ENCODE measurements at places on chromosomes 4 and X.

DNA sequence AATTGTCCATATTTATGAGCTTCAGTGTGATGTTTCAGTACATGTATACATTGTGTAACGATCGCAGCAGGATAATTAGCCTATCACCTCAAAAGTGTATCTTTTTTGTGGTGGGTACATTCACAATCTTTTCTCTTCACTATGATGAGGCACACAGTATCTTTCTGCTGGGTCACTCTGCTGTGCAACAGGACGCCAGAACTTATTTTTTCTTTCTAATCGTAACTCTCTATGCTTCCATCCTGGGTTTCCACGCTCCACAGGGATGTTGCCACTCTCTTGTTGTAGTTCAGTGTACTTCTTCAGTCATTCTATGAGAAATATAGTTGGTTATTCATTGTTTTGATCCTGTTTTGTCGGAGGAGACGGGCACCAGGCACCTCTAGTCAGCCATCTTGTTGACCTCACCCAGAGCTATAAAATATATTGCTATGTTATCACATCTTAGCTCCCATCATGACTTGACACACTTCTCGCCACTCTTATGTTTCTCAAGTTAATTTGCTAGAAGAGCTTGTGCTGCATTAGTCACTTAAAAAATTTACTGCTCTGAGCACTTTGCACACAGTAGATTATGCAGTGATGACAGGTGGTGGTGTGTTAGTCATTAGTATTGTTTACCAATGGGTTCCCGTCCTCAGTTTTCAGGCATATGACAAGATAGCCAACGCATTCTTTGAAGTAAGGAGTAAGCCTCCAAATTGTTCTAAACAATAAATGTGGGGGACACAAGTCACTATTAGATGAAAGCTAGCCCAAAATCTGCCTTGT is 1002.7 kb upstream of the PCDH7 start:
- H3K36me3 ChIP-seq: no peaks in the 10 kb centered on the region
- no peak overlapping the region for H3K4me3 ChIP-seq
- DNase-seq: no peak
- no peaks in the 10 kb centered on the region for H3K27me3 ChIP-seq
- no peaks in the 10 kb centered on the region for H3K4me1 ChIP-seq

DNA sequence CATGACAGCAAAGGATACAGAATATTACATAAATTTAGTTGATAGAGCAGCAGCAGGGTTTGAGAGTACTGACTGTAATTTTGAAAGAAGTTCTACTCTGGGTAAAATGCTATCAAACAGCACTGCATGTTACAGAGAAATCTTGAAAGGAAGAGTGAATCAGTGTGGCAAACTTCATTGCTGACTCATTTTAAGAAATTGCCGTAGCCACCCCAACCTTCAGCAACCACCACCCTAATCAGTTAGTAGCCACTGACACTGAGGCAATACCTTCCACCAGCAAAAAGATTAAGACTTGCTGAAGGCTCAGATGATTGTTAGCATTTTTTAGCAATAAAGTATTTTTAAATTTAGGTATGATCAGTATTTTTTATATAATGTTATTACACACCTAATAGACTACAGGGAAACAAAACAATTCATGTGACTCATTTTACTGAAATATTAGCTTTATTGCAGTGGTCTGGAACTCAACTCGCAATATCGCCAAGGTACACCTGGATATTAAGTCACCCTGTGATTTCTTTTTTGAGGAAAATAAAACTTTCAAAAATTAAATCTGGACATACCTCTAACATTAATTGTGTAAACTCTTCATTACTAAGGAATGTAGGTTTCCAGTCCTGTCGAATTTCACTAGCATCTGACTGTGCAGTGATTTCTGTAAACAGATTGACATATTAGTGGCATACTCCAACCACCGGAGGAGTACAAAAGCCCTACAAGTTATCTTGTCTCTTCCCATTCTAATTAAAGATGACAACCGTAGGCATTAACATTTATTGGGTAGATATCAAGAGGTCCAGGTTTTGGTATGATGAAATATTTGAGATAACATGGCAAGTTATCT is 71.1 kb downstream of the CLOCK start:
- no peak overlapping the region for H3K27ac ChIP-seq
- H3K4me1 ChIP-seq: no peaks in the 10 kb centered on the region
- peaks cover 30% of the 10 kb centered on the region for H3K36me3 ChIP-seq
- H3K27me3 ChIP-seq: no peaks in the 10 kb centered on the region

- H3K36me3 ChIP-seq: no peaks in the 10 kb centered on the region
- H3K27ac ChIP-seq: no peak overlapping the region
- no peak for DNase-seq
- H3K27me3 ChIP-seq: no peaks in the 10 kb centered on the region
- no peaks in the 10 kb centered on the region for H3K4me1 ChIP-seq
Observed at GRCh38 chrX:68121371-68121770, 311.9 kb downstream of the OPHN1 start.

- no peaks in the 10 kb centered on the region for H3K27me3 ChIP-seq
- no peak overlapping the region for H3K4me3 ChIP-seq
- no peaks in the 10 kb centered on the region for H3K4me1 ChIP-seq
- DNase-seq: no peak
- H3K27ac ChIP-seq: no peak overlapping the region
- H3K36me3 ChIP-seq: peaks cover 18% of the 10 kb centered on the region
Observed at GRCh38 chr4:1969928-1970723, 38.6 kb downstream of the NELFA start.

- DNase-seq: no peak
- H3K4me3 ChIP-seq: no peak overlapping the region
- no peak overlapping the region for H3K27ac ChIP-seq
- no peaks in the 10 kb centered on the region for H3K4me1 ChIP-seq
- H3K36me3 ChIP-seq: no peaks in the 10 kb centered on the region
Observed at GRCh38 chrX:139642241-139642927, 65.6 kb downstream of the MCF2 start.

DNA sequence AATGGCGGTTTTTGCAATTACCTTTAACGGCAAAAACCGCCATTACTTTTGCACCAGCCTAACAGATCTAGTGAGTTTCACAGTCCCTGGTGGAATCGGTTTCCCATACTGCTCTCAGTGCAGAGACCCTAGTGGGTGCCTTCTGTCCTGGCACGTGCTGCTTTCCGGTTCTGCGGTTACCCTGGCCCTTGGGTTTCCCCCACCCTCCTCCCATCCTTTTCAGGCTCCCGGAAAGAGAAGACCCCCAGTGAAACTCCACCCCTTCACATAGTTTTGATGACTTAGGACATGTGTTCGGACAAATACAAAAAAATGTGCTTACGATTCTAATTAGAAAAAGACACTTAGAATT is 36.9 kb downstream of the NLGN3 start:
- H3K4me3 ChIP-seq: peak overlapping the region; percentile 68
- H3K4me1 ChIP-seq: peaks cover 20% of the 10 kb centered on the region
- peak; percentile 75 for DNase-seq

GRCh38 chr4:122836941-122837340 is 10.3 kb downstream of the FGF2 start:
- H3K36me3 ChIP-seq: no peaks in the 10 kb centered on the region
- no peaks in the 10 kb centered on the region for H3K4me1 ChIP-seq
- no peak overlapping the region for H3K4me3 ChIP-seq
- no peak for DNase-seq
- no peak overlapping the region for H3K27ac ChIP-seq

DNA sequence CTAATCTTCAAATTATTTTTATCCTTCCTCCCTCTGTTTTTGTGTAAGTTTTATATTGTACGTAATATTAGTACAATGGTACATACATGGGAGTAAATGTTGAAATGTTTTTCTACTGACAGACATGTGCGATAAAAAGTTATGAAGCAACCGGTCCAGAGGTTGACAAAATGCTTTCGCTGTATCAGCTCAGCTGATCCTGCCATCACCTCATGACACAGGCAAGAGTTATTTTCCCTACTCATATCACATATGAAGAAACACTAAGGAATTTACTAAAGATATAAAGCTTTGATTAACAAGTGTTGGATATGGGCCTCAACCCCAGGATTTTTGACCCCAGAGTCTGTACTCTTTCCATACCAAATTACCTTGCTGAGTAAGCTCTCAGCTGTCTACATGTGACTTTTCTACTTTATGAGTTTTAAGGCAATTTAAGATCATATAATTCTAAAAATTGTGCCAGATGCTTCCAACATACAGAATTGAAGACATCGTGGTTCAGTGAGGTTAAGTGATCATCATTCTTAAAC is 50.0 kb downstream of the CLCN5 start:
- no peaks in the 10 kb centered on the region for H3K4me1 ChIP-seq
- no peaks in the 10 kb centered on the region for H3K27me3 ChIP-seq
- H3K27ac ChIP-seq: no peak overlapping the region
- H3K4me3 ChIP-seq: no peak overlapping the region
- no peak for DNase-seq
- no peaks in the 10 kb centered on the region for H3K36me3 ChIP-seq

- H3K27me3 ChIP-seq: no peaks in the 10 kb centered on the region
- H3K4me3 ChIP-seq: no peak overlapping the region
- no peak for DNase-seq
- H3K27ac ChIP-seq: no peak overlapping the region
Observed at GRCh38 chr4:98572697-98573096, 85.7 kb downstream of the TSPAN5 start.

GRCh38 chr4:185721190-185722028 is 90.6 kb downstream of the SORBS2 start:
- H3K4me3 ChIP-seq: no peak overlapping the region
- no peaks in the 10 kb centered on the region for H3K4me1 ChIP-seq
- DNase-seq: no peak
- no peak overlapping the region for H3K27ac ChIP-seq

Measured in CD4-positive, alpha-beta T cell (primary cell).